ENCODE measurements at places on chromosomes 1 and 21.

GRCh38 chr1:157310401-157310800 lies 172.2 kb upstream of the ETV3 start:
- no peak for DNase-seq

DNA sequence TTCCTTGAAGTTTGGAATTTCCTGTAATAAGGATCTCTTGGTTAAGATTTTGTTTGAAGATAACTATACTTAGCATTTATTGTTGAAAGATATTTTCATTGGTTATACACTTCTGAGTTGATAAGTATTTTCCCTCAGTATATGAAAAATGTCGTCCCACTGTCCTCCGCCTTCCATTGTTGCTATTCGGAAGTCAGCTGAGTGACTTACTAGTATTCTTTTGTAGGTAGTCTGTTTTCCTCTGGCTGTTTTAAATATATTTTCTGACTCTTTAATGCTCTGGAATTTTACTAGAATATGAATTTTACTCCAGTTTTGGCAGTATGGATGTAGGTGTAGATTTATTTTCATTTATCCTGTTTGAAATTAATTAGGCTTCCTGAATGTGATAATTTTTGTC lies 498.7 kb upstream of the NFIA start:
- no peak for DNase-seq

- DNase-seq = no peak
Observed at GRCh38 chr1:37994886-37995566, 5.2 kb upstream of the SF3A3 start.

- DNase-seq = no peak
Observed at GRCh38 chr1:10514490-10515235, 39.9 kb downstream of the PEX14 start.

GRCh38 chr1:199936441-199936840 lies 91.1 kb upstream of the NR5A2 start:
- DNase-seq = no peak

DNA sequence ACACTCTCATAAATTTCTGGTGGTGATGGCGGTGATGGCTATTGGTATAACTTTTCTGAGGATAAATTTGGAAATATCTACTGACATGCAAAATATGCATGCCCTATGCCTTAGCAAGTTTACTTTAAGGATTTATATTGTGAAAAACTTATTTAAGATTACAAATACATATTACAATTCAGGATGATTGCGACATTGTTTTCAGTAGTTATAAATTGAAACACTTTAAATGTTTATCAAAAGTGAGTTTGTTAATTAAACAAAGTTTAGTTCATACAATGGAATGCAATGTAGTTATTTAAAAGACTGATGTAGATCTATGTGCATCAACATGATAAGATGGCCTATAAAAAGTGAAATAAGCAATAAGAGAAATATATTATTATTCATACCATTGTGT lies 331.3 kb upstream of the NR5A2 start:
- DNase-seq = no peak

- DNase-seq = no peak
Observed at GRCh38 chr1:226034482-226034881, 28.0 kb upstream of the H3-3A start.

GRCh38 chr1:23963617-23964234 lies 4.1 kb downstream of the PNRC2 start:
- DNase-seq = no peak

DNA sequence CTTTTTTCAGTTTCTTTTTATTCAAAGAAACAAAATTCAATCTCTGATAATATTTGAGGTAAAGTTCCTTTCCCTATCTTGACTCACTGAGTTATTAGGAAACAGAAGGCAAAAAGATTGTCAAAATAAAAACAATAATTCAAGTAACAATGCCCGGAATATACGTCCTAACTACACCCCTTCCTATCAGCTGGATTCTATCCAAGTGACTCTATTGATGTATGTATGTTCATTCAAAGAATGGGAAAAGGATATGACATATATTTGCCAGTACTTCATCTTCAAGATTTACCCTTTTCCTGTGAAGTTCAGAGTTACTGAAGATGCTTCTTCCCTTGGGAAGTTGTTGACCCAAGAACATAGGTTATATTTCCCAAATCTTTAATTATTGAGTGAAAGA lies 13.7 kb downstream of the SPRTN start:
- no peak for DNase-seq

DNA sequence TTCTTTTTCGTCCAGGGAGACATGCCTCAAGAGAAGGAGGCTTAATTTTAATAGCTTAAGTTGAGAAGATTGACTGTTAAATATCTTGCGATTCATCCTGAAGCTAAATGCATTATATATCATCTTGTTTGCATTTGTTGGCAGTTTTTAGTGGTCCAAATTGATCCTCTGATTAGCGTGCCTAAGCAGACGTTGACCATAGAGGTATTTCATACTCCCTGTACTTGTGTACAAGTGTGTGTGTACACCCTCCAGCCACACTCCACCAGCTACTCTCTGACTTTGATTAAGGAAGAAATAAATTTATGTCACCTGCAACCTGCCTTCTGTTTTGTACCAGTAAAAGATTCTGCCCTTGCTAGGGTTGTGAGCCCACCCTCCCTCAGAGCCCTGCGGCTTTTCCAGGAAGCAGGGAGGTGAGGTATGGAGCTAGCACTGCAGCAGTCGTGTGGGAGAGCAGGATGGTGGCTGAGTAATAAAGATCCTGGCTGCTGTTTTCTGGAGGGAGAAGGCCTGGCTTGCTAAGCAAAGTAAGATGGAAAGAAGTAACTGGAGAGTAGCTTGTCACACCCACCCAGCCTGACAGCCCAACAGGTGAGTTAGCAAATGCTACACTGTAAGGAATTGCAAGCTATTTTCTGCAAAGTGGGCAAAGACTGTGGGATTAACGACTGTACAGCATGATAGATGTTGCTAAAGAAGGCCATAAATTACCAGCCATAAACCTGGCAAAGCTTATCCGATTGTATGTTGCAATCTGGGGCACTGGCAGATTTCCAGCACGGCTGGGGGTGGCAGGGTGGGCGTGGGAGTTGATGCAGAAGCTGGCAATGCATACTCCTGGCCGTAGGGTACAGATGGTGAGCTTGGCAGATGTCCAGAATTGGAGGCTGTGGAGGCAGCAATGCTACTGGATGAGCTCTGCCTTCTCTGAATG lies 170.2 kb downstream of the TNR start:
- DNase-seq = no peak

GRCh38 chr1:11417162-11417561 lies 61.8 kb upstream of the DISP3 start:
- no peak for DNase-seq
